H9 (cell line): ENCODE measurements at places on chromosomes 3 and 15. TPM values are rescaled to one million over a fixed set of nuclear protein-coding genes. Genes with fewer than 3 reads are reported as not detected.

FBXL2 gene
- total RNA-seq = 2.7 and 3.0 TPM in 2 replicates

DNA sequence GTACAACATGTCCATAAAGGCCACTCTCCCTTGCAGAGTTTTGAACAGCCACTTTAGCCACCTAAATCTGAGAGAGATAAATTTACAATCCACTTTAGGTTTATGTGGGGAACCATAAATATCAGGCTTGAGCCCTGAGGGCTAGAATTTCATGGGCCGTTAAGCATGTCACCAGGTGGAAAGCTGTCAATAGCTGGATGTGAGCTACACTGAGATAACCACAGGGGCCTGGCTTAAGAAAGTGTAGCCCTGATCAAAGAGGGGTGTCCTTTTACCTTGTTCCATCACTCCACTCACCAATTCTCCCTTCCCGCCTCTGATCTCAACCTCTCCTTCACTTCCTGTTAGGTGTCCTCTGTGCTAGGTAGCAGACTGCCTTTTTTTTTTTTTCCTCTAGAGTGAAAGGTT is 172.8 kb upstream of the ICE2 start:
- no peak for DNase-seq
- no peak overlapping the region for H3K27ac ChIP-seq
- peaks cover 19% of the 10 kb centered on the region; the same call in 1 of the 2 replicates for H3K4me1 ChIP-seq

DNA sequence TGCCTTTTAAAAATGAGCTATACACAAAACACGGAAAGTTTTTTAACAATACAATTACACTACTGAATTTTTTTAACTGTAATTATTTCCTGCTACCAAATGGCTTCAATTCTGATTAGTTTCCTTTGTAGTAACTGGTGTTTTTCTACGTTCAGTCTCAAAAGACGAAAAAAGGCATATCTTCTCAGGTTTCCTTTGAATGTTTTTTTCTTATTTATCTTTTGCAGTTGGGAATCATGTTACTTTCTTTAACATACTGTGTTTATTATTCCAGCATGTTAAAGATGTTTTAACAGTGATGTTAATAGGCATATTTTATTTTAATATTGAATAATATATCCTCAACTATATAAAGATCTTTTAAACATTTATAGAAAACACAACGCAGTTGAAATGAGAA is 1055.5 kb downstream of the ROBO1 start:
- no peak for DNase-seq
- H3K4me1 ChIP-seq = no peaks in the 10 kb centered on the region
- H3K27ac ChIP-seq = no peak overlapping the region

CALML4 gene
- total RNA-seq = 8.2 and 11.8 TPM in 2 replicates

GRCh38 chr3:65408531-65409175 is 630.1 kb downstream of the MAGI1 start:
- DNase-seq = no peak
- no peak overlapping the region for H3K4me3 ChIP-seq
- H3K36me3 ChIP-seq = no peaks in the 10 kb centered on the region
- no peaks in the 10 kb centered on the region for H3K4me1 ChIP-seq
- no peaks in the 10 kb centered on the region for H3K27me3 ChIP-seq

GRM7 gene
- total RNA-seq = 0.28 and 0.70 TPM in 2 replicates

GRCh38 chr15:98957655-98958054 is 49.9 kb downstream of the PGPEP1L start:
- H3K4me3 ChIP-seq = no peak overlapping the region
- no peaks in the 10 kb centered on the region for H3K4me1 ChIP-seq
- no peak overlapping the region for H3K27ac ChIP-seq
- DNase-seq = no peak
- H3K27me3 ChIP-seq = no peaks in the 10 kb centered on the region

GRCh38 chr15:31101262-31102038 is at the start of gene TRPM1:
TRPM1 (minus strand) TSS chr15:31101725; CDS start chr15:31081355, 20,370 bp downstream.
- peaks cover 3% of the 10 kb centered on the region; the same call in 1 of the 2 replicates for H3K4me1 ChIP-seq
- H3K27me3 ChIP-seq = no peaks in the 10 kb centered on the region
- H3K27ac ChIP-seq = no peak within 1 kb of the TSS
- no peak for DNase-seq

- peaks cover 3% of the 10 kb centered on the region; the same call in 1 of the 2 replicates for H3K27me3 ChIP-seq
- no peaks in the 10 kb centered on the region; the same call in 1 of the 2 replicates for H3K4me1 ChIP-seq
- peaks cover 5% of the 10 kb centered on the region; the same call in 2 of the 3 replicates for H3K36me3 ChIP-seq
These were observed 74.1 kb upstream of the RNF7 start for GRCh38 chr3:141663993-141664392.

- no peak overlapping the region for H3K4me3 ChIP-seq
- DNase-seq = no peak
- H3K36me3 ChIP-seq = peaks cover 16% of the 10 kb centered on the region
- H3K27me3 ChIP-seq = no peaks in the 10 kb centered on the region
- H3K27ac ChIP-seq = no peak overlapping the region
These were observed 47.5 kb downstream of the ASTE1 start for GRCh38 chr3:130979117-130979516.

DTWD1 gene
- 26.7 and 27.7 TPM in 2 replicates for total RNA-seq
